ENCODE measurements at places on chromosomes 2 and 18.

GRCh38 chr2:181772334-181772733, 92.0 kb upstream of the NEUROD1 start:
- no peak for DNase-seq

GRCh38 chr2:142983174-142983573, 105.7 kb downstream of the KYNU start:
- no peak for DNase-seq

DNA sequence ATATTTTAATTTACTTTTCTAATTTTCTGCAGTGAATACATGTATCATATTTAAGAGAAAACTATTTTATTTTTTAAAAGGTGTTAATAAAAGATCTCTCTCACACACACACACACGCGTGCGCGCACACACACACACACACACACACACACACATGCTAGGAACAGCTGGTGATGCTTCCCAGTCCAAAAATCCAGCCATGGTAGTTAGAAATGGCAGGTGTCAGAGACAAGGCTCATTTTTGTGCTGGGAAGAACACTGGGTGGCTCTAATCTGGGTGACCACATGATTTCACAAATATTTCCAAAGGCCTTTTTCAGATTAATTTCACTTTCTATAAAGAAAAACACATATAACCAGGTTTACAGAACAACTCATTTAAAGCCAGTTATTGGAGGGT, 104.5 kb upstream of the NCK2 start:
- no peak for DNase-seq

- no peak for DNase-seq
Observed at GRCh38 chr2:191127235-191127634, 23.6 kb downstream of the STAT4 start.
